ENCODE measurements at places on chromosomes 16 and 17.

DNA sequence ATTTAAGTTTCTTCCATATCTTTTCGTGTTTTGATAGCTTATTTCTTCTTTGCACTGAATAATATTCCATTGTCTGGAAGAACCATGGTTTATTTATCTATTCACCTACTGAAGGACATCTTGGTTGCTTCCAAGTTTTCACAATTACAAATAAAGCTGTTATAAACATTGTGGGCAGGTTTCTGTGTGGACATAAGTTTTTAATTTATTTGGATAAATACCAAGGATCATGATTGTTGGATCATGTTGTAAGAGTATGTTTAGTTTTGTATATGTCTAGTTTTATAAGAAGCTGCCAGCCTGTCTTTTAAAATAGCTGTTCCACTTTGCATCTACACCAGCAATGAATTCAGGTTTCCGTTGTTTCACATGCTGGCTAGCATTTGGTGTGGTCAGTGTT, 339.4 kb downstream of the CDH11 start:
- DNase-seq = no peak

DNA sequence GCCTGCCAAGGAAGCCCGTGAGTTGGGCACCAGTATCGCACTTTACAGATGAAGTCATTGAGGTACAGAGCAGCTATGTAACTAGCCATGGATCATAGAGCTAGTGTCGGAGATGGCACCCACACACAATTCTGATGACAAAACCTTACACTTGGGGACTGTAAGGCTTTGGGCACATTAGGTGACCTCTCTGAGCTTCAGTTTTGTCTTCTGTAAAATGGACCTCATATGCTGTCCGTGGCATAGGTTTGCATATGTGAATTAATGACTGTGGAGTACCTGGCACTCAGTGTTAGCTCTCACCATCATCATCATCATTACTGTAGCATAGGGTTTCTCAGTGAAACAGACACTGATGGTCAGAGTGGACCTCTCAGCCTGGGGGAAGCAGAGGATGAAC, 50.3 kb downstream of the CMIP start:
- DNase-seq = no peak

DNA sequence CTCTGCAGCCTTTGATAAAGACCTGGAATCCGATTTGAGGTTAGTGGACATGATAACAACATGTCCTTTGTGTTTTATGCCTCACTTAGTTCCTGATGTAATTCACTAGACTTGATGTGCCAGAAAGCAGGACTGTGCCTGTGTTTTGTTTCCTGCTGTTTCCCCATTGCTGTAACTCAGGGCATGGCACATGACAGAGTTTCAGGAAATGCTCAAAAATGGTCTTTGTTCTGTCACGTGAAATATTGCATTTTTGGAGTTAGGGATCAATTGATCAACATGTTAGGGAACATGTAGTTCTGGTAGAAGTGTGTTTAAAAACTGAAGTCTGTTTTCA, 32.8 kb downstream of the DHX38 start:
- no peak for DNase-seq

- no peak for DNase-seq
These were observed 12.3 kb upstream of the TMEM170A start for GRCh38 chr16:75476817-75477216.

GRCh38 chr16:85365120-85365519, 248.0 kb upstream of the GSE1 start:
- no peak for DNase-seq

DNA sequence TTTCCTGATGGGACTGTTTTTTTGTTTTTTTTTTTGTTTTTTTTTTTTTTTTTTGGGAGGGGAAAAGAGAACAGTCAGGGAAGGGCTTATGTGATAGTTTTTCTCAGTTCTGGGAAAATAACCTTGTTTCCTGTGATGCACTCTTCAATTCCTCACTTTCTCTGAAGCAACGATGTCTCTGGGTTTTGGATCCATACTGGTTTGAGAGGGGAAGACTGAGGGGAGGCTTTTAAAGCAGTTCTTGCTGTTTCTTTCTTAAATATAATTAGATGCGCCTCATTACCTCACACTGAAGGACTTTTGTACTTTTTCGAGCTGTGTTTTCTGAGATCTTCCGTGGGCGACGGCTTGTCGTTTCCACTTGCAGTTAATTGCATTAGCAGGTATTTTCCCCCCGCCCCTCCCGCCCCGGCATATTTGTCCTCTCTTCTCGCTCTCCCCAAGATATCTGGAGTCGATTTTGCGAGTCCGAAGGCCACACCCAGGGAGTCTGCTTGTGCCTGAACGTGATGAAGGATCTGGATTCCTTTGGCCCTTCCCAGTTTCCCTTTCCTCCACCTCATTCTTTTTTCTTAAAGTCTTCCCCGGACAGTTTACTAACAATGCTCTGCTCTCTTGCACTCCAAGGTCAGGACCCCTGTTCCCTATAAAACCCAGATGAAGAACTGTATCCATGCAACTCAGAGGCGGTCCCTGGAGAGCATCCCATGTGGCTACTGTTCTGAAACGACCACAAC, 125.2 kb upstream of the ZFHX3 start:
- DNase-seq = no peak

GRCh38 chr16:76232704-76233103, 44.5 kb upstream of the CNTNAP4 start:
- no peak for DNase-seq

DNA sequence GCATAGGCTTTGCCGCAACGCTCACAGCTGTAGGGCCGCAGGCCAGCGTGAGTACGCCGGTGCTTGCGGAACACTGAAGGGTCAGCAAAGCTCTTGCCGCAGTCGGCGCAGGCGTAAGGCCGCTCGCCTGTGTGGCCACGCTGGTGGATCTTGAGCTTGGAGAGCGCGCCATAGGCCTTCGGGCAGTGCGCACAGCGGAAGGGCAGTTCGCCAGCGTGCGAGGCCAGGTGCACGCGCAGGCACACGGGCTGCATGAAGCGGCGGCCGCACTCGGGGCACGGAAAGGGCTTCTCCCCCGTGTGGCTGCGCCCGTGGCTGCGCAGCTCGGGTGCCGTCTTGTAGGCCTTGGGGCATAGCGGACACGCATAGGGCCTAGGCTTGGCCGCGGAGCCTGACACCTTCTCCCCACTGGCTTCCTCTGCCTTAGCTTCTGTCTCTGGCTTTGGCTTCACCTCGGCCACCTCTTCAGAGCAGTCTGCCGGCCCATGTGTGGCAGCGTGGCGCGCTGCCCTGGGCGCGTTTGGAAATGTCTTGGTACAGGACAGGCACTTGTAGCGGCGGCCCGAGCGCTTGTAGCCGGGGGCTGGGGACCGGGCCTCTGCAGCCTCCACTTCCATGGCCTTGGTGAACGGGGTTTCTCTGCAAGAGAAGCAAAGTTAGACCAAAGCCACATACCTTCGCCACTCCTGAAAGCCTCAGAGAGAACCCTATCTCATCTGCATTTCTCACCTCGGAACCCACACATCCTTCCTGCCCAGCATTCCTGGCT, 10.0 kb downstream of the ZNF668 start:
- DNase-seq = peak; percentile 33

DNA sequence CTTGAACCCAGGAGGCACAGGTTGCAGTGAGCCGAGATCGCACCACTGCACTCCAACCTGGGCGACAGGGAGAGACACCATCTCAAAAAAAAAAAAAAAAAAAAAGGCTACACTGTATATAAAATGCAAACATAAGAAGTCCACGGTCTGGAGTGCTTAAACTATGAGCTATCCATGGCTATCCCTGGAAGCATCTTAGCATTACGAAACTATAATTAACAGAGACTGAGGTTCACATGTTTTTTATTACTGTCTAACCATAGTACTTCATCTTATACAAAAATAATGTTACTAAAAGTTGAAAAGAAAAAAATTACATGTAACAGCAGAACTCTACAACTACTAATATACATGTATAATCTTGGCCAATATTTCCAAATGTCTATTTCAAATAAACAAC, 32.8 kb downstream of the HELZ start:
- DNase-seq = no peak

DNA sequence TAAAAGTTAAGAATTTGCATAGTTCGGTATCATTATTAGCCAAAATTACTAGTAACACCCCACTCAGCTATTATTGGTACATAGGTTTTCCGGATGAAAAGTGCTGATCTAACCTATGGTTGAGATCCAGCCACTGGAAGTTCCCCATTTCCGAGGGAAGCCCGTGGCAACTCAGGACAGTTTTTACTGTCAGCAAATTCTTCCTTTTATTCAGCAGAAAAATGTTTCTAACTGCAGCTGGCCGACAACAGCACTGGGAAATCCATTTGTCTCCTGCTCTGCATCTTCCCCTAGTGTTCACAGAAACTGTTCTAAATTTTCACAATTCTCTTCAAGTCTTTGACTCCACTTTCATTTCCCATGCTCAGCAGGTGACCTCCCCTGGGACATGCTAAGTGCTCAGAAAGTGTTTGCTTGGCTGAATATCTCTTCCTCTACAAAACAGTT, 15.5 kb upstream of the MMD start:
- DNase-seq = peak; percentile 53

- DNase-seq = peak; percentile 75
These were observed 373 bp downstream of the CMC2 start for GRCh38 chr16:81006211-81006812.

GRCh38 chr17:71395901-71396300, 724.9 kb upstream of the SOX9 start:
- no peak for DNase-seq

GRCh38 chr17:21602176-21602575, 90.1 kb upstream of the KCNJ18 start:
- DNase-seq = no peak

- no peak for DNase-seq
These were observed 40.3 kb upstream of the SREBF1 start for GRCh38 chr17:17876959-17877528.

GRCh38 chr17:80851277-80851925, 140.2 kb upstream of the CHMP6 start:
- DNase-seq = no peak

GRCh38 chr17:73155410-73156165, 9.2 kb upstream of the SSTR2 start:
- DNase-seq = no peak

GRCh38 chr17:80166446-80166845, 3.4 kb upstream of the CARD14 start:
- no peak for DNase-seq

DNA sequence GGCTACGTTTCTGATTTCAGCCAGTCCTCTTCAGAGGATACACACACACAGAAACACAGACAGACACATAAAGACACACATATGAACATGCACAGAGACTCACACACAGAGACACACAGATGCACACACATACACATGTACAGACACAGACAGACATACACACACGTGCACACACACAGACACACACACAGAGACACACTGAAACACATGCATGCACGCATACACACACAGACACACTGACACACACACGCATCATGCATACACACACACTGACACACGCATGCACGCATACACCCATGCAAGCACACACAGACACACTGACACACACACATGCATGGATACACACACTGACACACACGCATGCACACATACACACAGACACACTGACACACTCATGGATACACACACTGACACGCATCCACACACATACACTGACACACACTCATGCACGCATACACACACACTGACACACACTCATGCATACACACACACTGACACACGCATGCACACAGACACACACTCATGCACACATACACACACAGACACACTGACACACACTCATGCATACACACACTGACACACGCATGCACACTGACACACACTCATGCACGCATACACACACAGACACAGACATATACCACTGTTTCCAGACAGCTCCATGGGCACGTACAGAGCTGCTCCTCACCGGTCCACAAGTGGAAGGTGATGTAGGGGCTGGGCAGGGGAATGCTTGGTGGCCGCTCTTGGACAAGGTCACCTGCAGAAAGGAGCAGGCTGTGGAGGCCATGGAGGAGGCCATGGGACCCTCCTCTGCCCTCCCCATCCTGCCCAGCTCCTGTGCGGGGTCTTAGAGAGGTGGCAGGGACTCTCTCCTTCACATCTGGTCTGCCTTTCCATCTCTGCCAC, 30.1 kb upstream of the MFSD6L start:
- no peak for DNase-seq

DNA sequence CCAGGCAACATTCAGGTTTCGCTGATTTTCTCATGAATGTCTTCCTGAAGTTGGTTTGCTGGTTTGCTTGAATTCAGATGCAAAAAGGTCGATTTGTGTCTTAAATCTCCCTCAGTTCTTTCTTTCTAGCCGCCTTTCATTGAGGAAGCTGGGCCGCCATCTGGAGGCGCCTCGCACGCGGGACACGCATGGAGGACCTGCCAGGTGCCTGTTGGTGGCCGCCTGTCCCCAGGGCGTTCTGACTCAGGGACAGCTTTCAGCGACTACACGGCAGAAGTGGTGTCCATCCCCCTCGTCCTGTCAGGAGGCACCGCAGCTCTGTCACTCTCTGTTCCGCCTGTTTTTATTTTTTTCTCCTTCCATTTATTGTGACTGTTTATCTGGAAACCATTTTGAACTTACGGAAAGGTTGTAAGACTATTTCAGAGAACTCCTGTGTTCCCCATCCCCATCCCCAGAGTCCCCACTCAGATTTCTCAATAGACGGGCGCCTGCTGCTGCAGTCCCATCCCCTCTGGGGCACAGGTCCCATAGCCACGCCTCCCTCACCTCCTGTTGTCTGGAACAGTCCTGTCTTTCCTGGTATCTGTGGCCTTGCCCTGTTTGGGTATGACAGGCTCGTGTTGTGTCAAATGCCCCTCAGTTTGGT, 33.2 kb downstream of the COX4I1 start:
- DNase-seq = no peak

DNA sequence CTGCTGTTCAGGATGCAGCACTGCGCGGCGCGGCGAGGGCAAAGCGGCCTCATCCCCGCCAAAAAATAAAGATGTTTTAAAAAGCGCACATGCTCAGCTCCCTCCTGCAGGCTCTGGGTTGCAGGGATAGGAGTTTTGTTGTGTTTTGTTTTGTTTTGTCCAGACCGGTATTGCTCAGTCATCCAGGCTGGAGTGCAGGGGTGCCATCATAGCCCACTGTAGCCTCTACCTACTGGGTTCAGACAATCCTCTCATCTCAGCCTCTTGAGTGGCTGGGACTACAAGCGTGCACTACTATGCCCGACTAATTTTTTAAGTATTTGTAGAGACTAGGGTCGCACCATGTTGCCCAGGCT, 636 bp downstream of the WWOX start:
- no peak for DNase-seq

GRCh38 chr17:48543107-48543853, 1.6 kb downstream of the HOXB2 start:
- peak; percentile 70 for DNase-seq

DNA sequence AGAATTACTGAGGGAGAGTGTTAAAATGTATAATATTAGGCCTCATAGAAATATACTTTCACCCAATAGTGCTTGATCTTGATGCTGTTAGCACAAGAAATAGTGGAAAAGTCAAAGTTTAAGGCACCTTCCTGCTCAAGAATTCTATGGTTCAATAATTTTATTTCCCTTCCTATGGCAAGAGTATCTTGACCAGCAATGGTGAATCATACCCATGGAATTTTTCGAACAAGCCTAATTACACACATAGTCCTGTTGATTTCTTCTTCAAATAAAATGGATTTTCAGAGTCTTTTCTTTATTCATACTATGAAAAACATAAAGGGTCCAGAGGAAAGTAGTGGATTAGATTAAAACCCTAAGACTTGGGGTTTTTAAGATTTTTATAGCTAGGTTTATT, 810.6 kb downstream of the CDH11 start:
- no peak for DNase-seq

GRCh38 chr16:70708366-70709246, 22.8 kb upstream of the MTSS2 start:
- DNase-seq = no peak

GRCh38 chr16:17607609-17608008, 136.8 kb upstream of the XYLT1 start:
- no peak for DNase-seq

GRCh38 chr17:69650881-69651280, 236.4 kb downstream of the MAP2K6 start:
- no peak for DNase-seq

- DNase-seq = no peak
These were observed 5.9 kb upstream of the PIRT start for GRCh38 chr17:10843811-10844210.

Data from CD4-positive, alpha-beta T cell treated with Interleukin-1 beta for 1 hour (primary cell).